Right ventricle myocardium superior (tissue), 1 donor: ENCODE measurements at places on chromosomes 6 and 20. TPM values are rescaled to one million over a fixed set of nuclear protein-coding genes. Genes with fewer than 3 reads are reported as not detected.

Gene BPIFB4
- total RNA-seq, result not detected

Gene HLA-DOA
- 1.2 TPM for total RNA-seq

Gene PACSIN1
- total RNA-seq, result 11.3 TPM

Gene NR2E1
- not detected for total RNA-seq

Gene THBD
- 11.8 TPM for total RNA-seq

Gene RSPH3
- 9.5 TPM for total RNA-seq

Gene FAM50B
- total RNA-seq, result 28.9 TPM

Gene PRRT1
- 0.51 TPM for total RNA-seq

Gene MUCL3
- total RNA-seq, result not detected

Gene PHACTR1
- total RNA-seq, result 114 TPM

GRCh38 chr6:73290435-73290834, 27.4 kb upstream of the KHDC1 start:
- no peak for DNase-seq

DNA sequence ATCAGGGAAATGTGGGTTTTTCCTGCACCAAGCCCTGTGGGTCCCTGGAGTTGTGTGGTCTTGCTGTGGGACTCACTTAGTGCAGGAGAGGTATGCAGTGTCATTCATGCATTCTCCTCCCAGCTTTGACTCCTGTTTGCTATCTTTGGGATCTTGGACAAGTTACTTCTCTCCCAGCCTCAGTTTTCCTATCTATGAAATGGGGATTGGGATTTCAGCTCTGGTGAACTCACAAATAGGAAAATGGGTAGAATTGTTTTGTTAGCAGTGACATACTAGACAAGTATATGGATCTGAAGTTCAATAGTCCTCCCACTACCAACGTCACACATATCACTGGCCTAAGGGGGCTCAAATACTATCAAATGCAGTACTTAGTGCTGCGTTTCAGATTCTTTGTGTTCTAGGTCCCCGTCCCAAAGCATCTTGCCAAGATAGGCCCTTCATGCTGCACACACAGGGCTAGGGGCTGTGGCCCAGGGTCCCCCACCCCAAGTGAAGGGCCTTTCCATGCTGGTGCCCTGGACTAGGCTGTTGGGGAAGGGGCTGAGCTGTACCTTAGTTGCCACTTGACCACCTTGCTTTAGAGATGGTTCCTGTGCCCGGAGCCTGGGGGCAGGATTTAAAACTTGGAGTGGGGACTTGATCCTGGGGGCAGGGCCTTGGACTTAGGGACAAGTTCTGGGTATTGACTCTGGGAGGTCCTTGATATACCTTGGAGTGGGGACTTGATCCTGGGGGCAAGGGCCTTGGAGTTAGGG, 98.0 kb downstream of the TOX2 start:
- no peak for DNase-seq

DNA sequence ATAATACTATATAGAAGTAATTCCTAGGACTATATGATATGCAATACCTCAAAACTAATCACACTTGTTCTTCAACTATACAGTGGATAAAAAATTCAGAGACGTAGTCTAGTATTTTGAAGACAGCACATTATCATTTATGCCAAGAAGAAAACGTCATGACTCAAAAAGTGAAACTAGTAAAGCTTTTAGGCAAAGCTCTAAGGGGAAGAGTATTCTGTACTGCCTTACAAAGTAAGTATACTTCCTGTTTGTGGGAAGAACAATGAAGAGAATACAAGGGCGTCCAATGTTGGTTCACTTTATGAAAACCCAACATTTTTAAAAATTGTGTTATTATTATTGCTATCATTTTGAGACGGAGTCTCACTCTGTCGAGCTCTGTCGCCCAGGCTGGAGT, 27.9 kb downstream of the LOC128125822 start:
- no peak for DNase-seq

DNA sequence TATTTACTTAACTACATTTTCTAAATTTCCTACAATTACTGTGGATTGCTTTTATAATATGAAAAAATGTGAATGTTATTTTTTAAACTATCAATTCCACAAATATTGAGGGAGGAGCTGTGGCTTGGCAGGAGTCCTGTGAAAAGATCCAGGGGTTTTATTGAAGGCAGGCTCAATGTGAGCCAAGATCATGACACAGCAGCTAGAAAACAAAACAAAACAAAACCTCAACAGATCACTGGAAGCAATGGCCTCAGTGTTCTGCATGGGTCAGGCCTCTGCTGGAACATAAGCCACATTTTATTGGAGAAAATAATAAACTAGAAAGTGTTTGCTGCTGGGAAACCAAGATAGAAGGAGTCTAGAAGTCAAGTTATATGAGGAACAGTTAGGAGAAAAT, 19.4 kb upstream of the RCAN2 start:
- DNase-seq, result no peak

GRCh38 chr6:19477563-19477962, 359.6 kb upstream of the ID4 start:
- no peak for DNase-seq

GRCh38 chr6:44540881-44541280, 153.4 kb downstream of the CDC5L start:
- no peak for DNase-seq

DNA sequence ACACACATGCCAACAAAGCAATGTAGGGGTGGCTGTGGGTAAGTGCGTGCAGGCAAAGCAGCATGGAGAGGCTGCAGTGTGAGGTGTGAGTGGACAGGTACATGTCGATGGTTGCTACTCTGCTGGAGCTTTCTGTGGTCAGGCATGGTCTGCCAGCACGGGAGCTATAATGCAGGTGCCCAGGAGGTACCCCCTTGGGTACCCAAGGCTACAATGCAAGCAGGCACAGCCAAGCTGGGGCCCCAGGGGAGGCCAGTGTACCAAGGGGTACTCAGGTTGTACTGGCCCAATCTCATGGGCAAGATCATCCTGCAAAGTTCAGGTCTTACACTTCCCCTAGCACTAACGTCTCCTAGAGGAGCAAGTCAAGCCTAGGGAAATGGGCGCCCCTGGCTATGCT, 58.4 kb upstream of the IRAK1BP1 start:
- no peak for DNase-seq

DNA sequence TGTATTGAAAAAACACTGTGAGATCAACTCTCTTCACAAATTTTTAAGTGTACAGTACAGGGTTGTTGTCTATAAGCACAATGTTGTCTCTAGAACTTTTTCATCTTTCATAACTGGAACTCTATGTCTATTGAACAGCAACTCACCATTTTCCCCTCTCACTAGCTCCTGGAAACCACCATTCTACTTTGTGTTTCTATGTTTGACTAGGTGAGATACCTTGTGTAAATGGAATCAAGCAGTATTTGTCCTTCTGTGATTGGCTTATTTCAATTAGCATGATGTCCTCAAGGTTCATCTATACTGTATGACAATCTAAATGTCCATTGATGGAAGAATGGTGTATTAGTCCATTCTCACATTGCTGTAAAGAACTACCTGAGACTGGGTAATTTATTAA, 210.1 kb upstream of the FUT9 start:
- DNase-seq, result no peak

GRCh38 chr6:88490195-88490907, 324.2 kb upstream of the CNR1 start:
- no peak for DNase-seq

- DNase-seq, result no peak
These were observed 111.2 kb upstream of the CNKSR3 start for GRCh38 chr6:154621686-154622085.

GRCh38 chr6:11021003-11021402, 23.1 kb downstream of the ELOVL2 start:
- no peak for DNase-seq

DNA sequence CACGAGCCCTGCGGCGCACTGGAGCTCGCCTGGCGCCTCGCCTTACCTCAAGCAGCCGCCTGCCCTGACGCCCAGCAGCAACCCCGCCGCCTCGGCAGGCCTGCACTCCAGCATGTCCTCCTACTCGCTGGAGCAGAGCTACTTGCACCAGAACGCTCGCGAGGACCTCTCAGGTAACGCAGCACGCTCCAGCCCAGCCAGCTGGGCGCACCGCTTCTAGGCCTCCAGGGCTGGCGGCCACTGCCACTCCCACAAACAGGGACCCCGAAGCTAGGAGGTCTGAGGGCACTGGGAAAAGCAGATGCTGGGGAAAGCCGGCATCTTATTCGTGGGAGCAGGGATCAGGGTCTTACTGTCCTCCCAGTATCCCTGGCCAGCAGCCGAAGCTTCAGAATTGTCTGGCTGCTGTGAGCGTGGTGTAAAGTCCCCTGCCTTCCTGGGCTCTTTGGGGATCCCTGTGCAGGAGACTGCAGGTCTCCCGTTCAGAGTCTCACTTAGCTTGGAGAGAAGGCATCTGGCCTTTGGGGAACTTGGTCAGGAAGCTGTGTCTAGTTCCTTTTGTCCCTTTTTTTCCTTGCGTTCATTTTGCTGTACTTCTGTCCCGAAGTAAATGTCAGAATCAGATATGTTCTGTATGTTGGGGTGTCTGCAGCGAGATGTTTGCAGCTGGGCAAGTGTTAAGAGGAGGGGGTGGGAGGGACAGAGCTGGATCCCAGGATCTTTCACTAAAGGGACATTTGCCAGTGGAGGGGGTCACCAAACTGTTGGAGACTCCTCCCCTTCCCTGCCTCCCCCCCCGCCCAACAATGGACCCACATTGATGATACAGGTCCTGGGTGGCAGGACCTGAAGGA, 1.8 kb downstream of the FOXF2 start:
- DNase-seq, result no peak

- DNase-seq, result no peak
These were observed 70.2 kb upstream of the TFB1M start for GRCh38 chr6:155384321-155384952.

DNA sequence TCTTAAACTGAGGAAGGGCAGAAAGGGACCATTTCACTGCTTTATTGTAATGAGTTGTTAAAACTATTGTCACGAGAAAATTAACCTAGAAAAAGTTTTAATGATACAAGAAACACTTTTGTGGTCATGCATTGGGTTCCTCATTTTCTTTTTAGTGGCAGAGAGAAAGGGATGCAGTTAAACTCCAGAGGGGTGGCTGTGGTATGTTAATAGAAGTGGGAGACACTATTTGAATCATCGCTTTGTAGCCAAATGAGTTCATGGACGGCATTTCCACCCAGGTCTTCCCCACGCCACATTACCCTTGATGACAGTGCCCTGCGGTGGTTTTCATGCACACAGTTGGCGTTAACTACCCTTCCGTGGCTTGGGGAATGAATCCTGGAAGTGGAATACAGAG, 235.6 kb downstream of the PLCB1 start:
- no peak for DNase-seq

GRCh38 chr20:17644451-17644850, 37.6 kb downstream of the RRBP1 start:
- no peak for DNase-seq

GRCh38 chr20:23117738-23118137, 31.6 kb upstream of the CD93 start:
- DNase-seq, result no peak

DNA sequence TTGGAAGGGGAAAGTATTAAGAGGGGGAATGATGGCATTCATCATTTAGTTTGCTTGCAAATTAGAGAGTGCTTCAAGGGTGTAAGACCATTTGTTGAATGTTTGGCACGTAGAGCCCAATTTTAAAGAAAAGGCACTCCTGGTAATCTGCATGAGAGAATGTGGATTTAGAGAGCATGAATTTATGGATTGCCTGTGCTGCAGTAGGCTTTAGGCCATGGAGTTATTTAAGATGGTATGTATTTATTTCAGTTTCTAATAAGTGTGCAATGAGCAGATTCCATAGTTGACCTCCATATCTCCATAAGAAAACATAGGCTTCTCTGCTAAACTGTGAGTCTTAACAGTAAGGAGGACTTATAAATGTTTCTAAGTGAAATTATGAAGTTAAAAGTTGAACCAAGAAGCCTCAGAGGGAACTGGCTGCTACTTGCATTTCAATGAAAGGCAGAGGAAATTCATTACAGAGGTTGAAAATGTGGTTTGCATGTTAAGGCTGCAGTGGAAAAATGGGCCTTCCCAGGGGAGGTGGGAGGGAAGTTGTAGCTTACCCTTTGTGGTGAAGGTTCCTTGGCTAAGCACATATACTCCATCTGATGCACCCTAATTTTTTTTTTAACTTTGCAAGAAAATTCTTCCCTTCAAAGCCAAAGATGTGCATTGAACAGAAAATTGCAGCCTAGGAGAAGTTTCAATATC, 134.2 kb downstream of the CARMIL1 start:
- no peak for DNase-seq

DNA sequence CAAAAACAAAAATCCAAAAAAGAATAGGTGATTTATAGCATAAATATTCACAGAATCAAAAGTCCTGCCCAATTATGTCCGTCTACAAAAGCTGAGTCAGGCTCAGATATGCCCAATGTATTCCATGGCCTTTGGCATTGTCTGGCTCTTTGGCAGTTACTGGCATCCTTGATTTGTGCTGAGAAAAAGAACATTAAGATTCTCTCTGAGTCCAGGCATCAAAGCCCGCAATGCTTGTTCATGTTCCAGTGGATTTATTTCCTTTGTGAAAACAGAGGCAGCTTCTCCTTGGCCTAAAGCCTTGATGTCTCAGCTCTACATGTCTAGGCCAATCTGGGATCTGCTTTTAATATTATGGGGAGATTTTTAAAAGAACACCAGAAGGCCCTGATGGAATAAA, 76.1 kb upstream of the SLC4A11 start:
- no peak for DNase-seq
